ENCODE measurements at places on chromosomes 6 and 20.

- DNase-seq = no peak
Observed at GRCh38 chr20:43032459-43032858, 157.2 kb downstream of the PTPRT start.

- DNase-seq = no peak
Observed at GRCh38 chr6:156917213-156917612, 140.0 kb downstream of the ARID1B start.

DNA sequence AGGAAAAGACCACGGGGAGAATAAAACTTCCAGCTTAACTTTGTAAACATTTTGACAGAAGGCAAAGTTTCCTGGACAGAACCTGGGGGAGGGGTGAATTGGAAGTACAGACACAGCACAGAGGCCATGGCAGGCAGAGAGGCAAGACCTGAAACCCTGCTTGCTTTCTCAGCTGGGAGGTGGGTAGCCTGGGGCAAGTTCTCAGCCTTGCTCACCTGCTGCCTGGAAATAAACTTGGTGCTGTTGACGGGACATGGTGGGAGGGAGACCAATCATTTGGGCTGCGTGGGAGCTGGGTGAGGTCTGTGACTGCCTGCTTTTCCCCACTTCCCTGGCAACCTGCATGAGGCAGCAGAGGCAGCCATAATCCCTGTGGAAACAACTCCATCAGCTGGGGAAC is 221.3 kb downstream of the MOXD1 start:
- DNase-seq = no peak

DNA sequence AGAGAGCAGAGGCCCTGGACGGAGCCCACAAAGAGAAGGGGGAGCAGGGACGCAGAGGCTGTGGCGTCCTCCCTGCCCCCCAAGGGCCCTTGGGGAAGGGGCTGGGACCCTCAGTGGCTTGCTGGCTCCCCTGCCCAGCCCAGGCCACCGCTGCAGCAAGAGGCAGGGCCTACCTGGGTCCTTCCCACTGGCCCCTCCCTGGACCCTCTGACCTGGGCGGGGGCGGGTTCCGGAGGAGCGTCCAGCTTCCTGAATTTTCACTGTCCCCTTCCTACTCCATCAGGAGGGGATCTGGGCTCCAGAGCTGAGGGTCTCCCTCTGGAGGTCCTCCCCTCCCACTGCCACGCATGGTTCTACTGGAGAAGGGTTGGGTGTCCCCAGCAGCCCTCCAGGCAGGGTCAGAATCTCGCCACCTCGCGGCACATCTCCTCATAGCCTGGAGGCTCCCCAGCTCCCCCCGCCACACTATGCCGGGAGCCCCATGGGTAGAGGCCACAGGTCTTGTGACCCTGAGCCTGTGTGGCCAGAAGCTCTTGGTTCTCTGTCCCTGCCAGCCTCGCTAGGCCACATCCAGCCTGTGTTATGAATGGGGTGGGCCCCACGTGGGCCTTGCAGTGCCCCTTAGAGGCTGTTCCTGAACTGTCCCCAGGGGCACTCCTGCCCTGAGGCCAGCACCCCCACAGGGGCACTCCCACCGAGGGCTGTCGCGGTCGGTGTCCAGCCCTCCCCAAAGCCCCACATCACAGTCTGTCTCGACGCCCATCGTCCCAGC is 1.0 kb upstream of the SOX18 start:
- no peak for DNase-seq

DNA sequence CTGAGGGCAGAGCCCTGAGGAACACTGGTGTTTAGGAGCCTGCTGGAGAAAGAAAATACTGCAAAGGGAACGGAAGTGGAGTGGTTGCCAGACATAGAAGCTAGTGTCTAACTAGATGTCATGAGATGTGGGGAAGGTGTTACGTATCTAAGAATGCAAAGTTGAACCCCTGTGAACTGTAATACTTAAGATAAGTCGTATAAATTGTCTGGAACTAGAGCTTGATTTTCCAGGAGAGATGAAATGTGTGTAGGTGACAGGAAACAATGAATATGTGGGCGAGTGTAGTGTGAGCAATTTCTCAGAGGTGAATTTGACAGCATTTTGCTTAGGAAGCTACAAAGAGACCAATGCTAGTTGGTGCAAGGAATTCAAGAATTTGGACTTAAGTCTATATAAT is 27.9 kb downstream of the ESR1 start:
- no peak for DNase-seq

GRCh38 chr6:43184268-43184985 is 2.4 kb downstream of the CUL9 start:
- DNase-seq = no peak

- no peak for DNase-seq
Observed at GRCh38 chr6:123896869-123897268, 93.2 kb downstream of the NKAIN2 start.

DNA sequence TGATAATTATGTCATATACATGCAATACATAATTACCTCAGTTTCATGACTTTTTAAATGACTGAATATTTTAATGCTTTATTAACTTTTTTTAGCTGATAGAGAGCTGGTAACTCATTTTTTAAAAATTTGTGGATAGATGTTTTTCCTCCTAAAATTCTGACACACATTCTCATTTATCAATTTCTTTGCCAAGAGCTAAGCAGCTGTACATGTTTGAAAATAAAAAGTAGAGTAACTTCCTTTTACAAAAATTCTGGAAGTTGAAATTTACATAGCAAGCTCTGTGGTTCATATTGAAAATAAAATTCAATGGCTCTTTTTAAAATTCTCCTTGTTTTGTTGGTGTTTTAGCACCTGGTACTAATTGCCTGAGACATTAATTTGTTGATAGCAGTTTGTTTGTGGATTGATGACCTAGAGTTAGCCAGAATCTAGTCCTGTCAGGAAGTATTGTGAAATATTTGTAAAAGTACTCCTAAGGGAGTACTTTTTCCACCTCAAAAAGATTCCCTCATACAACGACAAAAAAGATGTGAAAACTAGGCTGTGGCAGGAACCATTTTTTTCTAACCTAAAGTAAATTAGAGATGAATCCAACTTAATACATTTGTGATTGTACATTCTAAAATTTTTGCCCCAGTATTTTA is 621.8 kb downstream of the BCKDHB start:
- DNase-seq = no peak

DNA sequence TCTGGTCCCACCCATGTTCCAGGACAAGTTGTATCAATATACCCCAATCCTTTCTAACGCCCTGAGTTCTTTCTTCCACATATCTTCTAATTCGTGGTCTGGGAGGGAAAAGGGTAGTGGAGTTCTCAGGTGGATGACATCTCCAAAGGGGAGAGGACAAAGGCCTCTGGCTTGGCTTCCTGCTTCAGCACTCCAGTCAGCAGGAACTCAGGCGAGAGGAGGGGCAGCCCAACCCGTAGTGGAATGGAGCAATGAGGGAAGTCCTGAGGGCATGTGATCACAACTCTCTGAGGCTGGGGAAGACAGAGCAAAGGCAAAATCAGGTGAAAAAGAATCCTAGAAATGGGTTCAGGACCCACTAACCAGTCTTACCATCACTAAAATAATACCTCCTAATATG is 9.6 kb upstream of the NRM start:
- no peak for DNase-seq

DNA sequence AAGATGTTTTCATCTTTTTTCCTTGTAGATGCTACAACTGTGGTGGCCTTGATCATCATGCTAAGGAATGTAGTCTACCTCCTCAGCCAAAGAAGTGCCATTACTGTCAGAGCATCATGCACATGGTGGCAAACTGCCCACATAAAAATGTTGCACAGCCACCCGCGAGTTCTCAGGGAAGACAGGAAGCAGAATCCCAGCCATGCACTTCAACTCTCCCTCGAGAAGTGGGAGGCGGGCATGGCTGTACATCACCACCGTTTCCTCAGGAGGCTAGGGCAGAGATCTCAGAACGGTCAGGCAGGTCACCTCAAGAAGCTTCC is 101.5 kb downstream of the POPDC3 start:
- DNase-seq = no peak

DNA sequence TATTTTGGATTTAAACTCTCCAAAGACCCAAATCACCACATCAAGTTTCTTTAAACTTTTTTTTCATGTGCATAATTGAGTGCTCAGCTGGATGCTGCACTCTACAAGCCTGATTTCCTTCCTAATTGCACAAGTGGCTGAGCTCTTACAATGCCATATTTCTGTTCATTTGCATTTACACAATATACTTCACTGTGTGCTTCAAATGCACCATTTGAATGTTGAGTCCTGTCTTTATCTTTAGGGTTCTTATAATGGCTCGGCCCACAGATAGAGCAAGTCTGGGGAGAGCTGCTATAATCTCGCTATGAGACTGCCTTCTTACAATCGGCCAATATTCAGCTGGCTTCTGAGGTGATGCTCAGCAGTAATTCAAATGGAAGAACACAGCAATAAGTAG is 200.6 kb upstream of the MAP3K7 start:
- DNase-seq = no peak

- DNase-seq = no peak
Observed at GRCh38 chr6:73348550-73349204, 5.4 kb downstream of the DPPA5 start.

GRCh38 chr6:132404736-132405135 is 3.5 kb upstream of the MOXD1 start:
- no peak for DNase-seq

GRCh38 chr6:35209622-35210247 is 4.0 kb upstream of the SCUBE3 start:
- DNase-seq = no peak

GRCh38 chr20:37163832-37164554 is 15.1 kb upstream of the RPN2 start:
- no peak for DNase-seq

DNA sequence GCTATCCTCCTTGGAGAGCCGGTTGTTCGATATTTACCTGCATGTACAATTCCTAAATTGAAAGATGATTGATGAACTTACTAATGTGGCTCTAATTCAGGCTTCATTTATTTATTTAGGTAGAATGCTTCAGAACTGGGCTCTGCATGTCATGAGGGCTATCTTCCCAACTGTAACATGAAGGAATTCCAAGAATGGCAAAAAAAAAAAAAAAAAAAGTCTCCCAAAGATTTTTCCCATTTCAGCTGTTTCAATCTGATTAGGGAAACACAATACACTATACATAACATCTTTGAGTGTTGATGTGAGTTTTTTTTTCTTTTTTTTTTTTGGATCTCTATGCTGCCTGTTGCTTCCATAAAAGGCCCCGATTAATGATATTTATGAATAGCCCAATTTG is 120.1 kb upstream of the SHLD1 start:
- no peak for DNase-seq

- DNase-seq = no peak
Observed at GRCh38 chr6:167574431-167575151, 249.7 kb downstream of the TTLL2 start.

DNA sequence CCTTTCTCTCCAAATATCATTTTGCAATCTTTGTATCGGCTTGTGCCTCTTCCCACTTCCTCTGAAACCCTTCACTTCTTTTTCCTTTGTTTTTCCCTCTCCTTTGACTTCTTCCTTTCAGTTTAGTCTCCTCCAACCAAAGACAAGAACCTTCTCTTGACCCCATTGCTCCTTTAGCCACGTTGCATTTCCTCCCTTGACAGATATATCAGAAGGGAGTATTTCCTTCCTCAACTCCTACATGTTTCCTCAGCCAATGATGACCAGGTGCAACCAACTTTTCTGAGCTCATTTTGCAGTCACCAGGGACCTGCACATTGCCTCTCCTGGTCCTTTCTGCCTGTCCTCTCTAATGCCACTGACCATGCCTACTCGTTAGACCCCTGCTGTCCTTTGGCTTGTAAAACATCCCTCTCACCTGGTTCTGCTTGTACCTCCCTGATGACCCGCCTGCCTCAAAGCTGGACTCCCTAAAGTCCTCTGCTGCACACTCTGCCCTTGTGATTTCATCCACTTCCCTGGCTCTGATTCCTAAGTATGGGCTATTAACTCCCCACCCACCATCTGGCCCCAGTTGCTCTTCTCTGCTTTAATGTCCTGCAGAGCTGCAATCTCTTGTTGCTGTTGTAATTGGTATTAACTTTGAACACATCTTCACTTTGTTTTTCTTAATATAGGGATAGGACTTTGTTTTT is 27.4 kb downstream of the SLC22A16 start:
- no peak for DNase-seq

DNA sequence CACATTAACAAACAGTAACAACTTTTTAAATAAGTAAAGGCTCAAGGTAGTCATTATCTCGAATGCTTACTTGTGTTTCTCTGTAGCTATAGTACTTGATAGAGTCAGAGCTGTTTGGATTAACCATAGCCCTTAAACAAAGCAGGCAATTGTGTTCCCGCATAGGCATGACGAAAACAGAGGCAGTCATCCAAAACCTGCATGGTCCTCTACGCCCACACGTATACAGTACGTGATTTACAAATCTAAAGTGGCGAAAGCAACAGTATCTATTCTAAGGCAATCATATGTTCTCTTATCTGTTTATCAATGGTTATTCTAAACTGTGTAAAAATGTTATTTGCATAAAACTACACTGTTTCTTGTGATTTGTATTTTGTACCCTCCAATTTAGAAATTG is 31.8 kb downstream of the HFE start:
- peak; percentile 3 for DNase-seq

- DNase-seq = no peak
Observed at GRCh38 chr6:90413867-90414266, 117.2 kb upstream of the BACH2 start.

DNA sequence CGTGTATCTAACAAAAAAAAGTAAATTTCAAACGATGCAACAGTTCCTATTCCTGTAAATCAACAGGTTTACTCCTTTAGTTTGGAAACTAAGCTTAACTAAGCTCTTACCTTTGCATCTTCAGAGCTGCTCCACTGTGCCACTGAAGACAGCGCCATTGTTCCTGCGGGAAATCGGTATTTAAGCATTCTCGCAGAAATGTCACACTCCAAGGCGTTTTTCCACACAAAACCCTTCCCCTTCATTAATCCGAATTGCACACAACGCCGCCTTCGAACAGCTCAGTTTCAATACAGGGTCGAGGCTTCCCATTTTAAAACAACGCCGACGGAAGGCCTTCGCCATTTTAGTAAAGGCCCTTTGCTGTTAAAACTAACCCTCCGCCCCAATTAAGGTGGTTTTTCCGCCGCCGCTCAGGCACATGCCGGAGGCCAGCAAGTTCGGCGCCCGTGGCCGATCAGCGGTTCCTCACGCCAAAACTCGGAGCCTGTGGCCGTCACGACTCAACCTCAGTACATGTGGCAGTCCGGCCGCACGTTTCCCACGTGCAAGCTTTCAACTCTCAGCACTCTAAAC is 35.4 kb upstream of the SYNCRIP start:
- no peak for DNase-seq
